ENCODE measurements at places on chromosomes 12 and 14.

DNA sequence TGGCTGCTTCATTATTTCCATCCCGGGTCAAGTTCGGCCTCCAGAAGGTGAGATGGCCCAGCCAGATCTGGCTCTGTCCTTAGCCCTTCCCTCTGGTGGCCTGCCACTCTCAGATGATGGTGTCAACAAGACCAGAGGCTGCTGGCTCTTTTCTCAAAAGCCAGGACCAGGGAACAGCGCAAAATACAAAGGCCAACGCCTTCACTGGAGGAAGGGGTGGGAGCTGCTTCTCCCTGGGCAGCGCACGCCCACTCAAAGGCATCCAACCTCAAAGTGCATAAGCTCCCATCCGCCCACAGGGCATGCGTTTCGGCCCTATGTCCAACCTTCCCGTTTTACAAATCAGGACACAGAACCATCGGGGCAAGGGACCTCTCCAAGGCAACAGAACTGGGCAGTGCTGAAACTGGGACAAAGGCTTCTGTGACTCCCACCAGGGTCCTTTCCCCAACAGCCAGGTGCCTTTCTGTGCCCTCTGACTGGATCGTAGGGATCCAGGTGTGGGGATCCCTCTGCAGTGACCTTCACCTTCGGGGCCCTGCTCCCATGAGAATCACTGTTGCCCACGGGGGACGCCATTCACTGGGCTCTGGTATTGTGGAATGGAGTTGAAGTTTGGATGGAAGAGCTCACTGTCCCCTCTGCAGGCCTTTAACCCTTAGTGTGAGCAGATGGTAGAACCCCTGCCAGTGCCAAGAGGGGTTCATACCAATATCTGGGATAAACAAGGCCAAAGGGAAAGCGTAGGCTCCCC lies 76.8 kb downstream of the NINJ2 start:
- no peak for DNase-seq
- H3K4me3 ChIP-seq, result no peak overlapping the region
- no peaks in the 10 kb centered on the region for H3K36me3 ChIP-seq
- no peaks in the 10 kb centered on the region for H3K27me3 ChIP-seq

DNA sequence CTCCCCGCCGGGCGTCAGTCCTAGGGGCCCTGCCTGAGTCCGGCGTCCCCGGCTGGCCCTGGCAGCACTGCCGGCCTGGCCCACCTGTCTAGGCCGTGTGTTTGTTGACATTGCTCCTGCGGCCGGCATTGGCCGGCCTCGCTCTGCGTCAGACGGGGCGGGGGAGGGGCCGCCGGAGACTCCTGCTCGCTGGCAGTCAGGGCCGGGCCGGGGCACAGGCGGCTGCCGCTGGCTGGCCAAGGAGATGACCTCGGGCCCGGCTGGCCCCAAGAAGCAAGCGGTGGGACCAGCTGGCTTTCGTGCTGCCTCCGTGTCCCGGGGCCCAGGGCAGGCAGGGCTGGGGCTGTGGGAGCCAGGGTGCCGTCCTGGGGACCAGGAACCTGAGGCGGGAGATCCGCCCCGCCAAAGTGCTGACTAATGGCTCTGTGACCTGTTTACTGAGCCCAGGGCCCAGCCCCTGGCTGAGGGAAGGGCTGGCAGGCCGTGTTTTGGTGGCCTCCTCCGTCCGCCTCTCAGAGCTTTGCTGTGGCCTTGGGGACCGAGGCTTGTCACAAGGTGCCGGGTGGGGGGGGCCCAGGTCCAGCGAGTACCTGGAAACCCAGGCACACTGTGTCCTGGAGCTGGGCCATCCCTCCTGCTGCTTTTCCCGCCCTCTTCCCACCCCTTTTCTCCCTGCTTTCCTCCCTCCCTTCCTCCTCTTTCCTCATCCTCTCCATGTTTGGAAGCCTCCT lies 1.8 kb downstream of the ULK1 start:
- peak; percentile 98 for DNase-seq
- H3K27ac ChIP-seq, result peak overlapping the region; percentile 97
- peaks cover 13% of the 10 kb centered on the region for H3K4me1 ChIP-seq
- no peaks in the 10 kb centered on the region for H3K27me3 ChIP-seq
- H3K36me3 ChIP-seq, result no peaks in the 10 kb centered on the region
- H3K4me3 ChIP-seq, result peak overlapping the region; percentile 42

GRCh38 chr12:127257366-127257935 lies 1009.5 kb upstream of the TMEM132C start:
- no peaks in the 10 kb centered on the region for H3K36me3 ChIP-seq
- no peaks in the 10 kb centered on the region for H3K4me1 ChIP-seq
- no peak overlapping the region for H3K27ac ChIP-seq
- DNase-seq, result no peak
- peaks cover 3% of the 10 kb centered on the region for H3K27me3 ChIP-seq

GRCh38 chr12:15199930-15200329 lies 21.3 kb downstream of the RERG start:
- H3K27me3 ChIP-seq, result no peaks in the 10 kb centered on the region
- H3K4me1 ChIP-seq, result no peaks in the 10 kb centered on the region
- DNase-seq, result no peak
- H3K36me3 ChIP-seq, result no peaks in the 10 kb centered on the region
- no peak overlapping the region for H3K4me3 ChIP-seq
- no peak overlapping the region for H3K27ac ChIP-seq

DNA sequence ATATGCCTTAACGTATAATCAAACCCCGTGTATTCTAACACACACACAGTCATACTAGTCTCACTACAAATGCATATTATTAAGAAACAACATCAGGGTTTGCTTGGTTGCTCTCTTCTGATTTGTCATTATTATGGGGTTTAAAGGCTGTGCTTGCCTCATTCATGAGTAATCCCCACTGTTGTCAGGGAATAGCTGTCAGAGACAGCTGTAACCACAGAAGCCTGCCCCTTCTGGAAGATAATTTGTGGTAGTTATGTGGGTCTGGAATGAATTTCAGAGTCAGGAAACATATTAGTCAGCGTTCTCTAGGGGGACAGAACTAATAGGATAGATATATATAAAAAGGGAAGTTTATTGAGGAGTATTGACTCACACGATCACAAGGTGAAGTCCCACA lies 456.9 kb upstream of the TMEM132C start:
- H3K4me3 ChIP-seq, result no peak overlapping the region
- H3K27ac ChIP-seq, result no peak overlapping the region
- H3K27me3 ChIP-seq, result no peaks in the 10 kb centered on the region
- H3K36me3 ChIP-seq, result no peaks in the 10 kb centered on the region
- DNase-seq, result no peak

DNA sequence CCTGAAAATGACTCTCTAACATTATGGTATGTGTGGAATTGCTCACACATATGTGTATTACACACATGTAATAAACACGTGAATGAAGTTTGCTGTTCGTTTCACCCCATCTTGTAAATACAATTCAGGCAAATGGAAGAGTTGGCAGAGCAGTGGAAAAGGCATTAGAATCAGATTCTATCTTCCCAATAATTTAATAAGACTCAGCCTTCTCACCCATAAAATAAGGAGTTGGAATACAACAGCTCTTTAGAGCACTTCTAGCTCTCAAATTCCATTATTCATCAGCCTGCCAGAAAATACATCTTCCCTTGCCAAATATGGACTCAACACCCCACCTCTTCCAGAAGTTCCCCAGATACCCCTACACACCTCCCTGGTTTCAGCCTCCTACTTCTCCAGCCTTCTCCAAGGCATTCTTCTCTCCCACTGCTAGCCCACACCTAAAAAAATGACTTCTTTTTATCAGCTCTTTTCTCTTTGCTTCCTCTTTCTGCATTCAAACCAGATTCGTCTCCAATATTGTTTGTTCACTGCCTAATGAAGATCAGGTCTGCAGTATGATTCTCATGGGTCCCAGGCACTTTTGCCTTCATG lies 66.2 kb upstream of the DYRK2 start:
- no peaks in the 10 kb centered on the region for H3K4me1 ChIP-seq
- H3K4me3 ChIP-seq, result no peak overlapping the region
- H3K27me3 ChIP-seq, result no peaks in the 10 kb centered on the region
- H3K36me3 ChIP-seq, result no peaks in the 10 kb centered on the region

- H3K4me3 ChIP-seq, result no peak overlapping the region
- H3K27ac ChIP-seq, result no peak overlapping the region
- DNase-seq, result no peak
- peaks cover 4% of the 10 kb centered on the region for H3K4me1 ChIP-seq
Measured at GRCh38 chr14:24436355-24437019, 6.1 kb downstream of the SDR39U1 start.

- DNase-seq, result no peak
- no peaks in the 10 kb centered on the region for H3K4me1 ChIP-seq
- H3K4me3 ChIP-seq, result no peak within 1 kb of the TSS
Measured at GRCh38 chr12:88029093-88029665, at the start of gene C12orf50. Gene C12orf50, minus strand, starts transcription at chr12:88029401. Its CDS starts 2,439 bp downstream, at chr12:88026962.

DNA sequence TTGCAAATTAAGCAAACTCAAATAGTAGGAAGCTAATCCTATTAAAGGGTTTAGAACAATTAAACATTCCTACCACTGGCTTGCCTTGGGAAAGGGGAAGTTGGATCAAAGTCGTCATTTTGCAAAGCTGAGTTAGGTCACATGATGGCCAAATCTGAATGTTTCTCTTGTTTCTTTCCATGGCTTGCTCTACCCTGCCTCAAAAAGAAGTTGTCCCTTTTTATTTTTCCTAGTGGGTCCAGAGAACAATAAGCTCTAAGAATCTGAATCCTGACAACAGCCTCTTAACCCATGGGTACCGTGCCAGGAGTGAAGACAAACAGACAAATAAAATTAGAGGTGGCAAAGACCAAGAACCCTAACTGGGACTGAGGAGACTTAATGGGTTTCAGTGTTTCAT lies 26.2 kb upstream of the NPFF start:
- H3K4me1 ChIP-seq, result peaks cover 13% of the 10 kb centered on the region
- no peak overlapping the region for H3K27ac ChIP-seq
- no peak for DNase-seq
- no peak overlapping the region for H3K4me3 ChIP-seq

DNA sequence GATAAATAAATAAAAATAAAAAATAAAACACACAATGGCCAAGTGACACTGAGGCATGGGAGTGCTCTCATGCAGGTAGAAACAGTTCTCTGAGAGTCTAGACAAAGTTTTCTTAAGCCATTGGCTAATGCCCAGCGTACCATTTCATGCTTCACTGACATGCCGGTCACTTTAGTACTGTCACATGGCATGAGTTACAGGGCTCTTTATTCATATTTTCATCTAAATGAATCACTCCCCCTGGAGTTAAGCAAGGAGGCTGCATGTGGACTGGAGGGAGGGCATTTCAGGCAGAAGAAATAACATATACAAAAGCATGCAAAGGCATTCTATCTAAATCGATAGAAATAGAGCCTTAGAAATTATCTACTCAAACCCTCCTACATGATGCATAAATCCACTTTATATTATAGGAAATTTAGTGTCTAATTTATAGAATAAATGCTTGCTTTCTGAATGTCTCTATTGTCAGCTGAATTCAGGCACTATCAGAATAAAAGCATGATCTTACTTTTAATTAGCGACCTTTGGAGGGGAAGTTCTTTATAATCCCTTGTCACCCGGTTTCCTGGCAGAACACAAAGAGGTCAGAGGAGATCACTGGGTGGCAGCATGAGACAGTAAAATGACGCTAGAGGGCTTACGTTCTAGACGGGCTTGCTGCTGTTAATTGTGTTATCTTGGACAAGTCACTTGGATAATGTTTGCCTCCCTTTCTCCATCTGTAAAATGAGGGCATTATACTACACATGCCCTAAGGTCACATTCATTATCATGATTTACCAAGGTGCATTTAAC lies 17.5 kb downstream of the DYRK4 start:
- DNase-seq, result no peak
- no peaks in the 10 kb centered on the region for H3K27me3 ChIP-seq
- no peak overlapping the region for H3K27ac ChIP-seq

- H3K36me3 ChIP-seq, result no peaks in the 10 kb centered on the region
- no peak overlapping the region for H3K27ac ChIP-seq
- H3K27me3 ChIP-seq, result no peaks in the 10 kb centered on the region
- DNase-seq, result no peak
Measured at GRCh38 chr12:59719701-59720100, 123.9 kb downstream of the SLC16A7 start.

GRCh38 chr14:68626386-68626785 lies 166.5 kb downstream of the ZFP36L1 start:
- peak overlapping the region; percentile 85 for H3K27ac ChIP-seq
- no peaks in the 10 kb centered on the region for H3K27me3 ChIP-seq
- no peak for DNase-seq
- no peaks in the 10 kb centered on the region for H3K36me3 ChIP-seq

- no peak overlapping the region for H3K4me3 ChIP-seq
- H3K4me1 ChIP-seq, result no peaks in the 10 kb centered on the region
- no peaks in the 10 kb centered on the region for H3K36me3 ChIP-seq
- DNase-seq, result no peak
- no peak overlapping the region for H3K27ac ChIP-seq
Measured at GRCh38 chr12:7638064-7638759, 27.5 kb downstream of the APOBEC1 start.

DNA sequence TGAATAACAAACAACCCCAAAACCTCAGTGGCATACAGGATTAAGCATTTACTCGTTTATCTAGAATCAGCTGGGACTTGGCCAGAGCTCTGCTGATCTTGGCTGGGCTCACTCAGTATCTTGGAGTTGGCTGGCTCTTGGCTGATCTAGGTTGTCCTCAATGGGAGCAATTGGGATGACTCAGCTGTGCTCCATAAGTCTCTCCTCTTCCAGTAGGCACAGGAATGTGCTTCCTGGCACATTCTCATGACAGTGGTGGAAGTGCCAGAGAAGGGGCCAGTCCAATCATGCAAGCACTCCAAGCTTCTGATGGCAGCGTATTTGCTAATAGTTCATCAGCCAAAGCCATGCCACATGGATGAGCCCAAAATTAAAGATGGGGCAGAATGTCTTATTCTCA lies 41.7 kb upstream of the ANO4 start:
- no peak overlapping the region for H3K27ac ChIP-seq
- H3K27me3 ChIP-seq, result no peaks in the 10 kb centered on the region
- no peaks in the 10 kb centered on the region for H3K4me1 ChIP-seq
- no peak for DNase-seq
- no peaks in the 10 kb centered on the region for H3K36me3 ChIP-seq

- H3K4me3 ChIP-seq, result no peak overlapping the region
- H3K4me1 ChIP-seq, result no peaks in the 10 kb centered on the region
- H3K27me3 ChIP-seq, result no peaks in the 10 kb centered on the region
- no peaks in the 10 kb centered on the region for H3K36me3 ChIP-seq
- H3K27ac ChIP-seq, result no peak overlapping the region
- DNase-seq, result no peak
Measured at GRCh38 chr12:20448781-20449180, 80.4 kb downstream of the PDE3A start.

- H3K4me3 ChIP-seq, result no peak overlapping the region
- H3K27ac ChIP-seq, result no peak overlapping the region
- H3K4me1 ChIP-seq, result peaks cover 3% of the 10 kb centered on the region
- H3K27me3 ChIP-seq, result no peaks in the 10 kb centered on the region
- no peak for DNase-seq
Measured at GRCh38 chr14:100660498-100660881, 66.2 kb upstream of the DLK1 start.

DNA sequence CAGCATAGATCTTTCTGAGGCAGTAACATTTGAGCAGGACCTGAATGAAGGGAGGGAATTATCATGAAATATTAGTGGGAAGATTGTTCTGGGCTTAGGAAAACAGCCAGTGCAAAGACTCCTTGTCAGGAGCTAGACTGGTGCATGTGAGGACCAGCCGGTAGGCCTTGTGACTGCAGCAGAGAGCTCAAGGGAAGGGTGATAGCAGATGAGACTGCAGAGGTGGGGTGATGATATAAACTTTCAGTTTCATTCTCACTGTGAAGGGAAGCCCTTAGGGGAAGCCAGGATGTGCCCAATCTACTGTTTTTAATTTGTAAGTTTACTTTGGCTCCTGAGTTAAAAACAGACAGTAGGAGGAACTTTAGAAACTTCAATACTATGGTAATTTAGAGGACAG lies 12.4 kb downstream of the IL22 start:
- DNase-seq, result no peak
- no peaks in the 10 kb centered on the region for H3K27me3 ChIP-seq
- no peak overlapping the region for H3K27ac ChIP-seq
- H3K4me3 ChIP-seq, result no peak overlapping the region
- no peaks in the 10 kb centered on the region for H3K4me1 ChIP-seq
- H3K36me3 ChIP-seq, result no peaks in the 10 kb centered on the region
